ENCODE measurements at places on chromosomes 3 and 15.

DNA sequence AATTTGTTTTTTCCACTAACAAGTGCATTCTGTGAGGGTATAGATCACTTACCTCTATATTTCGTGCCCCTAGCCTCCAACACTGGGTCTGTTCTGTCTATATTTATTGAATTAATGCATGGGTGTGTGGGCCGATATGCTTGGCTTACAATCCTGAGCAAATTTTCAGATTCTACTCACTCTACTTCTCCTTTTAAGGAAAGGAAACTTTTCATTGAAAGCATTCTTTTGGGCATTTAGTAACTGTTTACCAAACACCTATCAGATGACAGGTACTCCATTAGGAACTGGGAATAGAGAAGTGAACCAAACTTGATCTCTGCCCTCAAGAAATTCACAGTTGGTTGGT lies 60.5 kb downstream of the TLE3 start:
- no peak for DNase-seq

DNA sequence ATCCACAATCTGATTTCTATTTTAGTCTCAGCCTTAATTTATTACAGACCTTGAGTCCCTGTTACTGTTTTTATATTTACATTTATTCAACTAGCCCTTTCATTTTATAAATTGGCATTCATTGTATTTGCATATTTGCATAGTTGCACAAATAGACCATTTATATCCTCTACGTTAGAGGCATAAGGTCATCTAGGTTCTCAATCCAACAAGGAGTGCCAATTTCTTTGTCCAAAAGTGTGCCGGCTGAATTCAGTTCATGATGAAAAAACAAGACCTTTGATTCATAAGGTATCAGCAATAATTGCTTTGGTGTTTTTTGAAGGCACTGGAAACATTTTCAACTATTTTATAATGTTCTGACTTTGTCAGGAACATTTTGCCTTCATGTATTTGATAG lies 33.9 kb upstream of the NANOGP8 start:
- DNase-seq: no peak

GRCh38 chr3:133561679-133562078 lies 11.8 kb upstream of the CDV3 start:
- DNase-seq: no peak

DNA sequence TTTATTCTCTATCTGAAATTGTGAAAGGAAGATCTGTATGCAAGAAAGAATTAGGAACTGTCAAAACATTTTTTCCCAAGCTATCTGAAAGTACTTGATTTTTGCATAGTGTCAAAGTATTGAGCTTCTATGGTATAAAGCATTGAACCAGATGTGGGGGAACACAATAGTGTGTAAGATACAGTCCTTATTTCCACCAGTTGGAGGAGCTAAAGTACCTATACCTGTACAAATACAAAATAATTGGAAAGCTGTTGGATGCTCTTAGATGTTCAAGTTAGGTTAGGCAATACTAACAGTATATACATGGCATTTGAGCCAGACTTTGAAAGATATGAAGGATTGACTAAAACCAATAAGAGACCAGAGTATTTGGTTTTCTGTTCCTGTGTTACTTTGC lies 148.4 kb downstream of the B3GALNT1 start:
- DNase-seq: no peak

DNA sequence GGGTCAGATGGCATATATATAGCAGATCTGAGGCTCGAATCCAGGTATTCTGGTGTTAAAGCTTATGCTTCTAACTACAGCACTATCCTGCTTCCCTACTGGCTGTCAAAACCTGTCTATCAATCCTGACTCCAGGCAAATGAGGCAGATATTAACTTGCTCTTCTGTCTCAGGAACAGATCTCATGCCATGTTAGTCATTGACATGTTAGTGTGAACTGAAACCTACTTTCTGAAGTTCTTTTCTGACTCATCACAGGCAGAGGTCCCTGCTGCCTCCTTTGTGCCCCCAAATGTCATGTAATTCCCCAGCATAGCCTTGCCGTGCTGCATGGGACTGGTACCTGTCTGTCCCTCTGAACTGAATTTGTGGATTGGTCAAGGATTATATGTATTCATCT lies 125.0 kb upstream of the SMAD3 start:
- no peak for DNase-seq

DNA sequence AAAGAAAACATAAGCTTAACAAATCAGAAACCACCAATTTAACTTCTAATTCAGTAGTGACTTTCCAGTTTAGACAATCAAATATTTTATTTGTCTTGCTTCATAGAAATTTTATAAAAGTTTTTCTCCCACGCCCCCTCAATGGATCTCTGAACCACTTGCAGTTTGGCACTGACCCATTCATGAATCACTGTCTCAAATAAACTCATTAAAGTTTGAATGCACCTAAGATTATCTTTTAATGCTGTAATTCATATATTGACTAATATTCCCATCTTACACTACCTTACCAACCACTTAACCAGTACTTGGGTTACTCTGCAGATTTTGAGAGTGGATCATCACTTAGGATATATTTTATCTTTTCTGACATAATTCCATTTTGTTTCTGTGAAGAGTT lies 880.2 kb downstream of the OTOL1 start:
- DNase-seq: no peak

- DNase-seq: no peak
Measured at GRCh38 chr3:17592956-17593355, 149.5 kb downstream of the TBC1D5 start.

GRCh38 chr3:195825857-195826804 lies 14.4 kb upstream of the MUC4 start:
- no peak for DNase-seq

DNA sequence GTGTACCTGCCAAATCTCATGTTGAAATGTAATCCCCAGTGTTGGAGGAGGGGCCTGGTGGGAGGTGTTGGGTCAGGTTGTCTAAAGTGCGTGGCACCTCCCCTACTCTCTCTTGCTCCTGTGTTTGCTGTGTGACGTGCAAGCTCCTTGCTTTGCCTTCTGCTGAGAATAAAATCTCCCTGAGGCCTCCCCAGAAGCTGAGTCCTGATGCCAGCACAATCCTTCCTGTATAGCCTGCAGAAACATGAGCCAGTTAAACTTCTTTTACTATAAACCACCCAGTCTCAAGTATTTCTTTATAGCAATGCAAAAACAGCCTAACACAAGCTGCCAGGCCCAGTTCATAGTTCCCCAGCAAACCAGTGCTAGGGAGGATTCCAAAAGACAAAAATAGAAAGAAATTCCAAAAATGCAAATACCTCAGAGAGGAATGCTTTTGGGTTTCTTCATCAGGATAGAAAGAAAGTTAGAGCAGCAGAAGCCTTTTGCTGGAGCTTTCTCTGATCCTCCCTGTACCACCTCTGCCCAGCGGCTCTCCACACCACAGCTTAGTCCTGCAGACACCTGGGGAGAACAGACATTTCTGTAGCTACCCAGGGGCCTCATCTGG lies 25.9 kb upstream of the CDV3 start:
- no peak for DNase-seq

- no peak for DNase-seq
Measured at GRCh38 chr3:5023777-5024346, 44.6 kb downstream of the BHLHE40 start.

GRCh38 chr3:71131375-71132314 lies 451.9 kb downstream of the FOXP1 start:
- DNase-seq: peak; percentile 18

- no peak for DNase-seq
Measured at GRCh38 chr3:80668600-80669294, 900.9 kb upstream of the ROBO1 start.

- no peak for DNase-seq
Measured at GRCh38 chr15:67121644-67122605, 56.5 kb downstream of the SMAD3 start.

GRCh38 chr3:195616681-195617080 lies 32.9 kb upstream of the APOD start:
- DNase-seq: no peak

DNA sequence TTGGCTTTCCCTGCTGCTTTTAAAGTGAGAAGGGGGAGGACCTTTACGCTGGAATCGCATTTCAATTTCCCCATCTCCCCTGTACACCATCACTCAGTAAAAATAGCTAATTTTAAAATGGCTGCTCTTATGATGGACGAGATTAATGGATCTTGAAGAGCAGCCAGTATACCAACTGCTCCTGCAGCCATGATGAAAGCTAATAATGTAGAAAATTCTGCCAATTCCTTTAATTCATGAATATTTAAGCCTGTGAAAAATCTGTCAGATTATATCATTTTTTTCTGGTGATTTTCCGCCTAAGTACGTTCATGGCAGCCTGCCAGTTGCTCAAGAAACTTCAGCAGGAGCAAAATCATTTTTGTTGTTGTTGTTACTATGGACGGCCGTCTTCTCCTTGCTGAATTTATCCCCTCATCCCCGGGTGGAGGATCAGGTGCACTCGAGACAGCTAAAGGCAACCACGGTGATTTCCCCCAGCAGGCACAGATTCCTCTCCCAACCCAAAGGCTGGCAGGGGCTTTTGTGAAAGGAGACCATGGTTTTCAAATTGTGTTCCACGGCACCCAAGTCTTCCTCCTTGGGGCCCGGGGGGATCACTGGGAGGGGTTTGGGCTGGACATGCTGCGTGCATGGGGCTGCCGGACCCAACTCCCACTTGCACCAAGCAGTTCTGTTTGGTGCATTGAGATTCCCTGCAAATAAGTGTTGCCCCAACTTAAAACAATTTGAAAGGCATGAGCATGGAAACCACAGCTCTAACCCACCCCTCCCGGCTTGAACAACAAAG lies 289.6 kb downstream of the UACA start:
- DNase-seq: no peak

GRCh38 chr15:34436126-34436955 lies 1.3 kb downstream of the GOLGA8A start:
- DNase-seq: peak; percentile 11

GRCh38 chr3:56980243-56980642 lies 80.2 kb upstream of the SPATA12 start:
- DNase-seq: no peak

GRCh38 chr3:12730506-12731242 lies 28.4 kb downstream of the TMEM40 start:
- DNase-seq: no peak

- no peak for DNase-seq
Measured at GRCh38 chr3:120410541-120410940, 40.3 kb downstream of the FSTL1 start.

- DNase-seq: no peak
Measured at GRCh38 chr3:16905704-16906103, 20.9 kb downstream of the PLCL2 start.

DNA sequence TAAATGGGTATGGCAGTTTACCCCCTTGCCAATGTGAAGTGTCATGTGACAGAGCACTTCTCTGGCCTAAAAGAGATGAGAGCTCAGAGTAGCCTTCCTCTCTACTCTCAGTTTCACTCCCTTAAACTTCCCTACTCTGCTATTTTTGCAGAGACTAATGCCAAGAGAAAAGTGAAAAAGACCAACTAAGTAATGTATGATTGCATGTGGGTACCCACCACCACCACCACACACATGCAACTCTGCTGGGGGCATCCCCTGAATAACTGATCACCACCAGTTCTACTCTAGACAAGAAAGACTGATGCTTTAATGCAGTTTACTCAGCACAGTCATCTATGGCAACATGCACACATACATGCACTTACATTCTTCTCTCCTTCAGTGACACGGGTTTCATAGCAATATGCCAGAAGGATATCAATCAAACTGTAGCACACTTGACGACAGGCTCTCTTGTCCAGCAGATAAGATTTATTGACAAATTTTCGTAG lies 31.3 kb downstream of the SHQ1 start:
- DNase-seq: no peak

GRCh38 chr3:25037049-25037547 lies 391.0 kb upstream of the RARB start:
- no peak for DNase-seq

- no peak for DNase-seq
Measured at GRCh38 chr3:118760585-118761290, 273.9 kb downstream of the IGSF11 start.

- peak; percentile 39 for DNase-seq
Measured at GRCh38 chr15:71730277-71731144, 79.8 kb upstream of the NR2E3 start.

DNA sequence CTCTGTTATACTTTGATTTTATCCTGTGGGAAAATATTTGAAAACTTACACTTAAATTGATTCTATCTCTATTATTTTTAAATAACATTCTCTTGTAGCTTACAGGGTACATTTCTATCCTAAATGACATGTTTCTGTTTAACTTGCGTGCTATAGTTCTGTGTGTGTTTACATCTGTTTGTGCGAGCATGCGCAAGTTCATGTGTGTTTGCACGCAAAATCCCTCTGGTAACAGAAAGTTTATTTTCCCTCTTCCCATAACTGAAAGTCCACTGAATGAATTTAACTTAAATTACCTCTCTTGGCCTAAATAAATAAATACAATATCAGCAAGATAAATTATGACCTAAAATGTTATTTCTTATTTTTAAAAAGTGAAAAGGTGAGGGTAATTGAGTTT lies 117.3 kb upstream of the NEO1 start:
- DNase-seq: no peak

DNA sequence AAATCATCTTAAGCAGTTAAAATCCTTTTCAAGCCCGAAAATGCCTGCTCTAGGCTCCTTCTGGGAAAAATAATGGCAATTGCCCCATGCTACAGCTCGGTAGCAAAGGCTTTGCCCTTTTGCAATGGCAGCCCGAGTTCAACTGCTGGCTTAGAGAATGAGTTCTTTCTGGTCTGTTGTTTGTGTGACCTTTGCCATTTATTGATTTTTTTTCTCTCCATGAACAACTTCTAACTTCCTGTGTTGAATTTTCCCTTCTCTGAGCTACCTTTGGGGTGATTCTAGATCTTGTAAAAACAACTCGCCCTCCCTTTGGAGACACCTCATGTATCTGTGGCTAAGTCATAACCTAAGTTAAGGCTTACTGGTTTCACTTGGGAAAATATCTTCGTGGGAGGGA lies 139.3 kb downstream of the PLCH1 start:
- no peak for DNase-seq

DNA sequence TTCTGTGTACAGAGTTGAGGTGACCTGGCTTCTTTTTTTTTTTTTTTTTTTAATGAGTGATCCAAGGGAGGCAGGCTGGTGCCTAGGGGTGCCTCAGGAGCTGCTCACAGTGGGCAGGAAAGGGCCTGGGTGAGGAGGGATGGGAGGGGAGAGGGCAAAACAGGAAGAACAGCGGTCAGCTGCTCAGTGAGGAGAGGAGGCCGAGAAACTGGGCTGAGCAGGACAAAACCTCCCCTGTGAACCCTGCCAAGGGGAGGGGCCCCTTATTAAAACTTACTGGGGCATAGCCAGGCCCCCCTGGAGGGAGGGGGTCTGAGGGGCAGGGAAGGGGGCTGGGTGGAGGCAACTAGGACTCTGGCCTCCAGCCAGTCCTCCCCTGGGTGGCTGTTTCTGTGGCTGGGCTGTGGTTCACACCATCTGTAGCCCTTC lies 3.5 kb downstream of the PLEKHO2 start:
- no peak for DNase-seq

- DNase-seq: no peak
Measured at GRCh38 chr3:189233225-189233858, 61.6 kb downstream of the TPRG1 start.

Measured in thymus (tissue), 14 donors.